CD4-positive, alpha-beta T cell treated with Interleukin-4 for 4 hours (primary cell): ENCODE measurements at places on chromosomes 12 and 14.

GRCh38 chr14:64880221-64881121 is 764 bp upstream of the SPTB start:
- DNase-seq, result peak; percentile 35

DNA sequence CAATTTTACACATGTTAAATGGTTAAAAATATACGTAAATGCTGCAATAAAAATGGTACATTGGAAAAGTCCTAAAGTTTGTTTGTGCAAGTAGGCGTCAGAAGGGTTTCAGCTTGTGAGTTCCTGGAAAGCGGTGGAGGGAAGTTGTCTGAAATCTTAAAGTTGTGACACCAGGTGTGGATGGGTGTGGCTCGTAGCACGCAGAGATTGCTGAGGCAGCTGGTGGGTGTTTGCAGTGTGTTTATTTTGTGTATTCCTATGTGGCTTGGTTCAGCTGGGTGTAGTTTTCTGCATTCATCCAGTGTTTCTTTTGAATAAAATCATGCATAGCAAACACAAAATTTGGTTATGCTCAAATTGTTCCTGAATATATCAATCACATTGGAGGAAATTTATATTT is 136.8 kb upstream of the TBX3 start:
- no peak for DNase-seq

DNA sequence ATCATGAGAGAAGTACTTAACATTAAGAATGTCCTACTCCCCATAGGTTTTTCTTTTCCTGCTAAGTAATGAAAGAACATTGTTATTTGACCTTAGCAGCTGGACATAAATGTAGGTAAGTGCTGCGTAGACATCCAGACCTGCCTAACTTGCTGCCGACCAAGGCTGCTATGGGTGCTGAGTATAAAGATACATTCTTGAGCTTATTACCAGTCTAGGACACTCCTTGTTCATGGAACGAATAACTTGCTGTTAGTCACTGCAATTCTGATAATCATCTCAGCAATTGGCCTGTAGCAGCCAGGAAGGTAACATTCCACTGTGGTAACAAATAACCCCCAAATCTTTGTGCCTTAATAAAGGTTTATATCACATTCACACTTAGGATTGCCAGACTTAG is 478.1 kb downstream of the VRK1 start:
- no peak for DNase-seq

DNA sequence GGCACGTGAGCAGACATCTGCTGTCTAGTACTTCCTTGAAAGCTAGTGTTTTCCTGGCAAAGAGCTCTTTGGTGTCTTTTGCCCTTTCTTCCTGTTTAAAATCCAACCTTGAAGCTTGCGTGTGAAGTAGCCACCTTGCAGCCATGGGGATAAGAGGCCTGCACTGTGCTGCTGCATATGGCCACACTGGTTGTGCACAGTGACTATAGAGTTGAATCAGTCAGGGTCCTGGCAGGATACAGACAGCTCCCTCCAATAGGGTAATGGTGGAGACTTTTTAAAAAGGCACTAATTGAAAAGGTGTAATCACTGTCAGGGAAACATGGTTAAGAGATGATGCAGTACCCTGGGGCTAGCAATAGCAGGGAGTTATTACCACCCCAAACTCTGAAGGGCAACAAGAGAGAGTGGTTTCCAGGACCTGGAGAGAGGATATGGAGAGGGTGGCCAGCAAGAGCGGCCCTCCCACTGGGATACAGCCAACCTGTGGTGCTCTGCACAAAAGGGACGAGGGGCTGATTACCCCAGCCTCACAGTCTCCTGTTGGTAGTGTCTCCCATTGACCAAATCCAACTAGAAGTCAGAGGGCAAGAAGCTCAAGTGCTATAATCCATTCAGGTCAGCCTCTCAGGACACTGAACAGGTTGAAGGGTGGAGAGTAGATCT is 4.8 kb upstream of the GLT8D2 start:
- DNase-seq, result no peak

GRCh38 chr14:71726580-71727021 is 205.6 kb upstream of the RGS6 start:
- DNase-seq, result no peak

DNA sequence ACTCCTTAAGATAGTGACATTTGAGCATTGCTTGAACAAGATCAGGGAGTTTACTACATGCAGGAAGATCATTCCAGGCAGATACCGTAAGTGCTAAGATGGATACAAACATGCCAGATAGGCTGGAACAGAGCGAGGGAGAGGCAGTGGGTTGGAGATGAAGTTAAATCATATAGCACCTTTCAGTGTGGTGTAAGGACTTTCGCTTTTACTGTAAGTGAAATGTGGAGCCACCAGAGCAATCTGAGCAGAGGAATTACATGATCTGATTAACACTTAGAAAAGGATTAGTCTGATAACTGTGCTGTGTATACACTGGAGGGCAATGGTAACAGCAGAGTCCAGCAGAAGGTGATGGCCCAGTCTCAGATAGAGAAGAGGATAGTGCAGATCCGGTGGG is 163.0 kb upstream of the SSTR1 start:
- DNase-seq, result no peak

- no peak for DNase-seq
These were observed 105.7 kb downstream of the ZC3H14 start for GRCh38 chr14:88668448-88669116.

- no peak for DNase-seq
These were observed 87.7 kb upstream of the CCDC196 start for GRCh38 chr14:66398437-66398836.

DNA sequence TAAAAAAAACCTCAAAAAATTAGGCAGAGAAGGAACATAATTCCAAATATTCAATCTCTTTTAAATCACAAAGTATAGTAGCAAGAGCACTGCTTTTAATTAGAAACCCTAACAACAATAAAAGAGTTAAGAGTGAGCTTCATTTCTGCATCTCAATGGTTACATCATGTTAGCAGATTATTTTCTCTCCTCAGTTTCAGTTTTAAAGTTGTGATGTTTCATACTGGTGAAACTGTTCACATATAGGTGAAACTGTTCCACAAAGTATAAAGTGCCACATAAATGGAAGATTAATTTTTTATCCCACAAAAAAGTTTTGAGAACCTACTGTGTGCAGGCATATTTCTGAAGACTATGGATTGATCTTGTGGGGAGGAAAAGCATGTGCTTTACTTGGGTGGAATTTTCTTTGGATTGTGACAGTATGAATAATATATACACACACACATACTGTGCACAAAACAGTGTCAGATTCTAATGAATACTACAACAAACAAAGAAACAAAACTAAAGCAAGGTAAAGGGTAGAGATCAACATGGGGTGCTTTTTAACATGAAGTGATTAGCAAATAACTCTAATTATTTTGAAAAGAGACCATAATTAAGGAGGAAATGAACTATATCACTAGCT is 17.1 kb downstream of the LUM start:
- DNase-seq, result no peak

- DNase-seq, result no peak
These were observed 87.4 kb upstream of the FZD10 start for GRCh38 chr12:130074661-130075406.

DNA sequence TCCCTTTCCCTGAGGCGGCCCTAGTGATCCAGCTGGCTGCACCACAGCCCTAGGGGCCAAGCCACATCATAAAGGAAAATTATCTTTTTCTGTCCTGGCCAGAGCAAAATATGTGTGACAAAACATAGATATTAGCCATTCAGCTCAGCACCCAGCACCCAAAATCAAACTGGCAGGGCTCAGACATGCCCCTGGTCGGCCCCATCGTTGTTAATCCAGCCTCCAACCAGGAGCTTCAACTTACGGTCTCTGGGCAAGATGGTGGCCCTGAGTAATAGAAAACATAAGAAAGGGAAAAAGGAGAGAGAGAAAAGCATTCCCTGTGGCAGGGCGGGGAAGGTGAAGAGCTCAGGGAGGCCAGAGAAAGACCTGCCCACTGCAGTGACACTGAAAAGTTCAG is 111.9 kb downstream of the EML1 start:
- no peak for DNase-seq

- DNase-seq, result peak; percentile 62
These were observed 745 bp downstream of the CDCA4 start for GRCh38 chr14:105019861-105020814.

DNA sequence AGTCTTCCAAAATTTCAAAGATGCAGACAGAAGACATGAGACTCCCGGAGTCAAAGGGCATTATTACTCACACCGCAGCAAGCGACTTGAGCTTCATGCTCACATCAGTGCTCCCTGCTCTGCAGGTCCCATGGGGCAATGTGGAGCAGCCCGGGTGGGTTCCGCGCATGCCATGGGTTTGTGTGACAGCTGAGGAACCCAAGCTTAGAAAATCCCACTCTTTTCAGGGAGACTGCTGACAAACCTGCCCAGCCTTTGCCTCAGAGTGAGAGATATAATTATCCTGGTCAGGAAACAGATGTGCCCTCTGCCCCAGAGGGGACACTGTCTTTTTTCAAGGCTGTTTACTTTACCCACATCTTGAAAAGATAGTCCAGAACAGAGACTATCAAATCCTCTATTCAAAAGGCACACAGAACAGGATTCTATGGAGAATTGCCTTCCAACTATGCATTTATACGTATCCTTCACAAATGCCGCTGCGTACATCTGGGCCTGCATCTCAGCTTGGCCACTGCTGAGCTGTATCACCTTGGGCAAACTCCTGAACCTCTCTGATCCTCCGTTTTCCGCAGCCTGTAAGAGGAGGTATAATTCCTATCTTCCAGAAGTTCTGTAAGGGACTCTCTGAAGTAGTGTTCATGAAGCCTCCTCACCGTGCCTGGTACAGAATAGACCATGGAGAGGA is 16.0 kb downstream of the C14orf132 start:
- DNase-seq, result no peak

DNA sequence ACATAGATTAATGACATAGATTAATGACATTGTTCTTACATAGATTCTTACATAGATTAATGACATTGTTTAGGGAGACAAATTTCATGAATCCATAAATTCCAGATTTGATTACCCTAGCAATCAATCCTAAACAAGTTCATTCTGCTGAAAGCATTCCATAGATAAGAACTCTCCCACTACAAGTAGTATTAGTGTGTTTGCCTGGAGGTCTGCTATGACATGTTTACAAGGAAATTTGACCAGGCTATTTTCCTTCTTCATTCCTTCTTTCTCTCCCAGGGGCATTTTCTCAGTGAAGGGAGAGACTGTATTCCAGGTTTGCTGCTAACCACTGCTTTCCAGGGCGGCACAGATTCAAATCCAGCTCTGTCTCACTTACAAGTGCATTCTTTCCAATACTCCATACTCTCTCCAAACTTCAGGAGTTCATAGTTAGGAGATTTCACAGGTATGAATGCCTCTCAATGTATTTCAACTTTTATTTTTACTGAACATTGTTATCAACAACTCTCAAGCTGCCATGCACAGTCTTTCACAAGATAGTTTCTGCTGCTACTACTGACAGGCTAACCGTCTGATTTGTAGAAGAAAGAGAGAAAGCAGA is 134.5 kb downstream of the SLC38A1 start:
- DNase-seq, result no peak

DNA sequence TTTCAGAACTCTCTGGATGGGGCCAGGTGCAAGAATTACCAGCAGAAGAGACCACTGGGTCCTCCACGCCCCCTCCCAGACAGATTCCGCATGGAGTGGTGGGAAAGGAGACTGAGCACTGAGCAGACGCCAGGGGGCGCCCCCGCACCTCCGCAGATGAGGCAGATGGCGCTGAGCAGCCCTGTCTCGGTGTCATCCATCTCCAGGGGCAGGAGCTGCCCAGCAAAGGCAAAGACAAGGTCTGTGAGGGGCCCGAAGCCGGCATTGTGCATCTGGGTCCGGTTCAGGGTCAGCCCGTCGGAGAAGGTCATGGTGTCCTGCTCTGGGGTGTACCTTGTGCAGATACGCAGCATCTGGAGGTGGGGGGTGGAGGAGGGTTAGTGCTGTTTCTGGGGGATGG is 6.3 kb upstream of the ITGB7 start:
- DNase-seq, result peak; percentile 77

DNA sequence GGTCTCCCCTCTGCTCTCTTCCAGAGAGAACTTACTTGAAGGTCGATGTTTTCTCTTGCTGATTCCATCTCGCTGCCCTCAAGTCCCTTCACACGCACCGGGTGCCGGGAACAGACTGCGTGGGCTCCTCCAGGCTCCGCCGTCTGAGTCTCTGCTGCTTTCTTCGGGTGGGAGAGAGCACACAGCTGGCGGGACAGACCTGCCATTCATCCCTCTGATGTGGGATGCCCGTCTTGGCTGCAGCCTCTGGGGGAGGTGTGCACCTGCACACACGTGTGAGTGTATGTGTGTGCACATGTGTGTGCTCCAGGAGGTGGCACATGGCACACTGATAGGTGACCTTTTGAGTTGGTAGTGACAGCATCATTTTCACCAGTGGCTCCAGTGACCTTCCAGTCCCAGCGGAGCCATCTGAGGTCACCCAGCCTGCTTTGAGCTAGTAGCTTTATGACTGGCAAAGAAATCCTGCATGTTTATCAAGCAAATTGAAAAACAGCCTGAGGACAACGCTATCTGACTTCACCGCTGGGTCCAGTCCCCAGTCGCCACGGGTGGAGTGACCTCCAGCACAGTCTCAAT is at the start of gene NINJ2:
NINJ2 (minus strand) TSS at position 153 of the 579 bp plus-strand sequence; CDS start at position 68, 85 bp downstream.
- no peak for DNase-seq

- peak; percentile 68 for DNase-seq
These were observed 82.2 kb downstream of the DAD1 start for GRCh38 chr14:22506778-22507351.

DNA sequence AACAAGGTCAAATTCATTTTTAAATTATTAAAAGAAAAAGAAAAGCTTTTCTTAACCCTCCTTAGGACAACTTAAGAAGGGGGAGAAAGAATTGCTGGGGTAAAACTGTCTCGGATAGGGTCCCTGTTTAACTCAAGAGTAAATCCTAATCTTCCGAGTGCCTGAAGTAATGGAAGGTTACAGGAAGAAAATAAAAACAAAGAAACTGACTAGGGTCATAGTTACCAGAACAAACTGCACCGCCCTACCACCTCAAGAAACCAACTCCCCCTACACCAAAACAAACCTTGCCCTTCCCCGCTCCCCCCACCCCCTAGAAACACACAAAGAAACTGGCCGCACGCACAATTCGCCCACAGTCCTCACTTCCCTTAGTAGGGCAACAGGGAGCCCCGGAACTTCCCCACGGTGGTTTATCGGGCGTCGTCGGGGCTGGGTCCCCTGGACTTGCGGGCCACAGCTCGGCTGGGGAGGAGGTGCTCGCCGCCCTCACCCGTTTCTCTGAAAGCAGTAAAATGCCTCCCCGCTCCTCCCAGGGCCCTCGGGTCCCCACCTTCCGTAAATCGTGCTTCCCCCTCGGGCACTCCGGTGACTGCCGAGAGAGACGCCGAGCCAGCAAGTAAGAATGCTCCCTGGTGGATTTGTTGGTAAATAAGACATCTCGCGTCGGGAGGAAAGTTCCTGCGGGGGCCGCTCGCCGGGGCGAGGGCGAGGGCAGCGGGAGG is 2.4 kb downstream of the SINHCAF start:
- DNase-seq, result peak; percentile 55
